ENCODE measurements at places on chromosomes 11 and 22. TPM values are rescaled to one million over a fixed set of nuclear protein-coding genes. Genes with fewer than 3 reads are reported as not detected.

GRCh38 chr22:32800994-32801536 is 440 bp upstream of the TIMP3 start:
- H3K27me3 ChIP-seq: no peaks in the 10 kb centered on the region
- DNase-seq: no peak
- peak overlapping the region; percentile 92 for H3K27ac ChIP-seq
- H3K4me3 ChIP-seq: peak overlapping the region; percentile 99

- H3K27me3 ChIP-seq: no peaks in the 10 kb centered on the region
- peaks cover 6% of the 10 kb centered on the region for H3K4me1 ChIP-seq
- no peaks in the 10 kb centered on the region for H3K36me3 ChIP-seq
- no peak overlapping the region for H3K4me3 ChIP-seq
These were observed 6.9 kb upstream of the RAD9A start for GRCh38 chr11:67384851-67385366.

- peaks cover 5% of the 10 kb centered on the region for H3K27me3 ChIP-seq
- no peaks in the 10 kb centered on the region for H3K4me1 ChIP-seq
- no peak overlapping the region for H3K4me3 ChIP-seq
- H3K36me3 ChIP-seq: no peaks in the 10 kb centered on the region
- H3K27ac ChIP-seq: no peak overlapping the region
- DNase-seq: no peak
These were observed 167.0 kb downstream of the BUD13 start for GRCh38 chr11:116605543-116606459.

GRCh38 chr11:110524238-110524637 is 94.5 kb downstream of the FDX1 start:
- H3K27ac ChIP-seq: no peak overlapping the region
- no peak overlapping the region for H3K4me3 ChIP-seq
- H3K36me3 ChIP-seq: no peaks in the 10 kb centered on the region
- H3K4me1 ChIP-seq: no peaks in the 10 kb centered on the region

DNA sequence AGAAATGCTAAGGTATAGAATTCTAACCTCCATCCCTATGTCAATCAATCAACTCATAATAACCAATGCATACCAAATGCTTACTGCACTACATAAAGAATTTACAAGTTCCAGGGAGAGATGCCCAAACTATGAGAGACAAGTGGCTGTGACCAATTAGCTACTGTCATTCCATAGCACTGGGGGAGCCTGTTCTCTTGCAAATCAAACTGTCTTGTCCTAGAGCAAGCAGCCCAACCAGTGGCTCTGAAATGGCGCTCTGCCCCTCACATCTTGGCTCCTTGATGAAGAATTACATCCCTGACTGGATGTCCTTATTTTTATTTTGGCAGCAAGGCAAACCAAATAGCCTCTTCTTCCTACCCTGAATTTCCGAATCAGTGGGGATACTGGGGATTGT is 272.4 kb upstream of the SYN3 start:
- H3K4me3 ChIP-seq: no peak overlapping the region
- peaks cover 3% of the 10 kb centered on the region for H3K4me1 ChIP-seq
- no peak for DNase-seq
- H3K27ac ChIP-seq: no peak overlapping the region

GRCh38 chr11:117198613-117199012 is 557 bp upstream of the TAGLN start:
- H3K27ac ChIP-seq: peak overlapping the region; percentile 66
- H3K36me3 ChIP-seq: peaks cover 37% of the 10 kb centered on the region
- no peaks in the 10 kb centered on the region for H3K27me3 ChIP-seq

GRCh38 chr11:8230921-8231847 is 32.5 kb downstream of the LMO1 start:
- H3K4me1 ChIP-seq: peaks cover 6% of the 10 kb centered on the region
- no peaks in the 10 kb centered on the region for H3K27me3 ChIP-seq
- H3K4me3 ChIP-seq: no peak overlapping the region
- DNase-seq: no peak

DNA sequence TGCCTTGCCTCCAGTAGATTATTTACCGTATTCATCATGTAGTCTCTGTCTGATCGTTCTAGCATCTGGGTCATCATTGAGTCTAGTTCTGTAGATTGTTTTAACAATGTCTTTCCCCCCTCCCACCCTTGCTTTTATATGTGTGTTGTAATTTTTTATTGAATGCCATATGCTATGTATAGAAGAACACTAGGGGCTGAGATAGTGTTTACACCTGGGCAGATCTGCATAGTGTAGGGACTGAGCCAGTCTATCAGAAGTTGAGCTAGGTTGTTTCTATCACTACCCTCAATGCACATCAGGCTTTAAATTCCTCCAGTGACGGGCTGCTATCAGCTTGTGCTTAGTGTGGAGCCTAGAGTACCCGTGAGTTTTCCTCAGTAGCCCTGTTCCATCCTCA is 61.6 kb downstream of the KREMEN1 start:
- no peak overlapping the region for H3K4me3 ChIP-seq
- H3K36me3 ChIP-seq: peaks cover 13% of the 10 kb centered on the region
- peaks cover 4% of the 10 kb centered on the region for H3K4me1 ChIP-seq
- no peak for DNase-seq
- no peak overlapping the region for H3K27ac ChIP-seq

- DNase-seq: no peak
- peaks cover 14% of the 10 kb centered on the region for H3K4me1 ChIP-seq
- no peaks in the 10 kb centered on the region for H3K36me3 ChIP-seq
- H3K27me3 ChIP-seq: no peaks in the 10 kb centered on the region
These were observed 115.6 kb downstream of the CSTPP1 start for GRCh38 chr11:47052165-47052564.

- no peak for DNase-seq
- no peak overlapping the region for H3K27ac ChIP-seq
- H3K36me3 ChIP-seq: no peaks in the 10 kb centered on the region
- no peaks in the 10 kb centered on the region for H3K27me3 ChIP-seq
These were observed 452.0 kb upstream of the CCDC179 start for GRCh38 chr11:23311986-23312940.

GNG3 gene
- not detected for total RNA-seq

GGTLC3 gene
- total RNA-seq: not detected

KCNJ1 gene
- 0.23 TPM for total RNA-seq

TRPM5 gene
- total RNA-seq: not detected

ALDH3B2 gene
- not detected for total RNA-seq

E2F8 gene
- 2.4 TPM for total RNA-seq

MUC15 gene
- not detected for total RNA-seq

TCN1 gene
- total RNA-seq: not detected

Data from heart left ventricle (tissue), 16 donors.